ENCODE measurements at places on chromosomes 2 and 18.
A peak's percentile ranks its signal among the peaks of the same experiment; 100 is the strongest.

GRCh38 chr2:6872394-6872793 is 5.2 kb upstream of the RSAD2 start:
- no peak for DNase-seq

DNA sequence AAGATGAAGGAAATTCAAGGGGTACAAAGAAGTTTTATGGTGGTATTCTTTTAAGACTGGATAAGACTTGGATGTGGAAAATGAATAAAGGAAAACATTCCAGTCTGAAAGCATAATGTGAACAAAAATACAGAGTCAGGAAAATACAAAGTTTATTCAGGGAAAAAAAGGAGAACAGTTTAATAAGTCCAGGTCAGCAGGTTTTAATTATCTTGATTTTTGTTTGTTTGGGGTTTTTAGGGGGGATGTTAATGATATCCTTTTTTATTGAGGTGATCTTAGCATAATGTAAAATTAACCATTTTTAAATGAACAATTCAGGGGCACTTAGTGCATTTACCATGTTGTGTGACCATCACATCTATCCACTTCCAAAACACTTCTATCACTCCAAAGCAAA is 80.6 kb downstream of the NBAS start:
- no peak for DNase-seq

- DNase-seq, result no peak
Observed at GRCh38 chr18:45666520-45666919, 51.2 kb downstream of the SLC14A2 start.

GRCh38 chr2:99818842-99819241 is 323.5 kb downstream of the AFF3 start:
- no peak for DNase-seq

GRCh38 chr2:235027558-235028214 is 75.9 kb downstream of the SH3BP4 start:
- DNase-seq, result peak; percentile 73

- no peak for DNase-seq
Observed at GRCh38 chr2:83224591-83225200, 1234.4 kb downstream of the SUCLG1 start.

GRCh38 chr2:68103709-68104055 is 40.9 kb upstream of the C1D start:
- no peak for DNase-seq

- peak; percentile 86 for DNase-seq
Observed at GRCh38 chr18:79393635-79394533, 1.8 kb upstream of the NFATC1 start.

DNA sequence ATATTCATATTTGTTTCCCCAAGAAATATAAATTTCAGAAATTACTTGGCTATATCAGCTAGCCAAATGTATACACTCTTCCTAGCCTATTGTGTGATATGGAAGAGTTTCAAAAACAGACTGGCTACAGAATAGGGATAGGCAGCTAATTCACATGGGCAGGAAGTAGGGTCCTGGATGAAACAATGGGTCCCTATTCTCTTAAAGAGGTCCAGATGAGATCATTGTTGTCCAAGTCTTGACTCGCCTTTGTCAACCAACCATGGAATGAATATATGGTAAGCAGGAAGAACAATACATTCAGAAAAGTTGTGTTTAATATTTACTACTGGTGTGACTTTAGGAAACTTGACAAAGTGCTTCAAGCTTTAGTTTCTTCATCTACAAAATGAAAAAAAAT is 319.9 kb downstream of the NBAS start:
- no peak for DNase-seq

GRCh38 chr2:126783341-126783740 is 115.3 kb upstream of the TEX51 start:
- no peak for DNase-seq

DNA sequence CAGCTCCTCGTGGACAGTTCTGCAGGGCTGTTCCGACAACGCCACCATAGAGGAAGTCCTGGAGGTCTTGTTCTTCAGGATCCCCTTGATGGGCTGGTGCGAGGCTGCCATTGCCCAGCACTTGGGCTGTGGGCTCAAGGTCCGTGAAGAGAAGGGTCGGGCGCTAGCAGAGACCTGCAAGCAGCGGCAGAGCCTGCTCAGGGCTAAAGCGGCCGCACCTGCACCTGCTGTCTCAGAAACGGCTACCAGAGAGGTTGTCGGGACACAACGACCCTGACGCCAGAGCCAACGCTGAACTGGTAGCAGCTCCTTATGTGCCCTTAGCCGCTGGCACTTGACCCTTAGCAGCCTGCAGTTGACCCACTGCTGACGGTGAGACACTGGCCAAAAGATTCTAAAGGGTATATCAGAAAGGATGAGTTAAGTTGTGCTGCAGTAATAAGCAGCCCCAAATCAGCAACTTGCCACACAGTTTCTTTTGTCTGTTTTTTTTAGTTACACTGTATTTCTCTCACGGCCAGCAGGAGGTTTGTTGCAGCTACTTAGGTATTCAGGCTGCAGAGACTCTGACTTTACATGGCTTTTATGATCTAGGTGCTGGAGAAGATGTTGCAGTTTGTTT is 55.5 kb upstream of the ST6GAL2 start:
- DNase-seq, result no peak

DNA sequence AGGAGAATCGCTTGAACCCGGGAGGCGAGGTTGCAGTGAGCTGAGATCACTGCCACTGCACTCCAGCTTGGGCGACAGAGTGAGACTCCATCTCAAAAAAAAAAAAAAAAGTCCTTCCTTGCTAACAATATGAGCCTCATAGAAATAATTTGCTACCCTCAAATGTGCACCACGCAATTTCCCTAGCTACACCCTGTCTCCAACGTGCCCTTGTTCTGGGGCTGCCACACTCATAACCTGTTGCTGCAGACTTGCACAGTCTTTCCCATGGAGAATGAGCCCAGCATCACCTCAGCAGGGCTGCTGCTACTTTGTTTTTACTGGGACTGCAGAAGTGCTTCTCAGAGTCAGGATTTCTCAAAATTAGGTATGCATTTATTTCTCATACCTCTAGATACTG is 46.4 kb upstream of the ZNG1B start:
- no peak for DNase-seq

DNA sequence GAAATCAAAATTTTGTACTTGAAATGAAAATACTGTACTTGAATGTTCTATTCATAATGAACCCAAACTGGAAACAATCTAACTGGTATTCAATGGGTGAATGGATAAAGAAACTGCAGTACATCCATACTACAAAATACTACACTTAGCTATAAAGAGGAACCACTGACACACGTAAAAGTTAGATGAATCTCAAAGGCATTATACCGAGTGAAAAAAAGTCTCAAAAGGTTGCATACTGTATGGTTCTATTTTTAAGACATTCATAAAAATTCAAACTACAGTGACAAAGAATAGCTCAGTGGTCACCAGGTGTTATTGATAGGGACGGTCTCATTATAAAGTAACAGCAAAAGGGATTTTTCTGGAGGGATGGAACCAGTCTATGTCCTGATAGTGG is 41.1 kb downstream of the COBLL1 start:
- DNase-seq, result no peak

DNA sequence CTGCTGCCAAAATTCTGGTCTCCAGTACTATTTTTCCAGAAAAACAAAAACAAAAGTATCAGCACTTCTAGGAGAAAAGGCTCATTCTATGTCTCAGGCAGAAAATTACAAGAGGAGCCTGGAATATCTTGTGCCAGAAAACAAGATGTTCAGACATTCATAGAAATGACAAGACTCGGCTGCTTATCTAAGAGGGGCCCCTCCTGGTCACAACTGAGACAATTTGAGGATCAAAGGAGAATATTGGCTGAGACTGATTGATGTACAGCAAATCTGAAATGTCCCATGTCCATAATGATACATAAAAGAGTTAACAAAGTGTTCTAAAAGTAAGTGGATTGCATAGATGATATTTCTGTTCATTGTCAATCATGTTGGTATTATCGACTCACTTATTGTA is 2.4 kb upstream of the RPS7 start:
- DNase-seq, result no peak

- DNase-seq, result peak; percentile 95
Observed at GRCh38 chr18:33755931-33756560, 178.0 kb downstream of the ASXL3 start.

GRCh38 chr2:36367895-36368353 is 12.3 kb downstream of the CRIM1 start:
- no peak for DNase-seq

- DNase-seq, result no peak
Observed at GRCh38 chr2:83990636-83991035, 468.4 kb downstream of the SUCLG1 start.

DNA sequence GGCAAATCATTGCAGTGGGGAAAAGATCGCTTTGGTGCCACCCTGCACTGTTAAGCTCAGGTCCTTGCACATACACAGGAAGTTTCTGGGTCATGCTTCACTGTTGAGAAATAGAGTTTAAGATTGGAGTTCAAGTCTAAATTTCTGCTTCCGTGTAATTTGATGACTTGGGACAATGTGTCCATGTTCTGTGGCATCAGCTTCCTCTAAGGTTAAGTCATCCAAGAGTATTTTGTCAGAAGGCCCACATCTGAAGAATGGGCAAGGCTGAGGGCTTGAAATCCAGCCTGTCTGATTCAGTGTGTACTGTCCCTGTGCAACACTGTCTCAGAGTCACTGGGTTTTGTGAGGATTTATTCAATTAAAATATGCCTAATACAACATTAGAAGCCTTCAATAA is 880.7 kb downstream of the SUCLG1 start:
- DNase-seq, result no peak

GRCh38 chr2:171811245-171811628 is 82.8 kb downstream of the SLC25A12 start:
- no peak for DNase-seq

DNA sequence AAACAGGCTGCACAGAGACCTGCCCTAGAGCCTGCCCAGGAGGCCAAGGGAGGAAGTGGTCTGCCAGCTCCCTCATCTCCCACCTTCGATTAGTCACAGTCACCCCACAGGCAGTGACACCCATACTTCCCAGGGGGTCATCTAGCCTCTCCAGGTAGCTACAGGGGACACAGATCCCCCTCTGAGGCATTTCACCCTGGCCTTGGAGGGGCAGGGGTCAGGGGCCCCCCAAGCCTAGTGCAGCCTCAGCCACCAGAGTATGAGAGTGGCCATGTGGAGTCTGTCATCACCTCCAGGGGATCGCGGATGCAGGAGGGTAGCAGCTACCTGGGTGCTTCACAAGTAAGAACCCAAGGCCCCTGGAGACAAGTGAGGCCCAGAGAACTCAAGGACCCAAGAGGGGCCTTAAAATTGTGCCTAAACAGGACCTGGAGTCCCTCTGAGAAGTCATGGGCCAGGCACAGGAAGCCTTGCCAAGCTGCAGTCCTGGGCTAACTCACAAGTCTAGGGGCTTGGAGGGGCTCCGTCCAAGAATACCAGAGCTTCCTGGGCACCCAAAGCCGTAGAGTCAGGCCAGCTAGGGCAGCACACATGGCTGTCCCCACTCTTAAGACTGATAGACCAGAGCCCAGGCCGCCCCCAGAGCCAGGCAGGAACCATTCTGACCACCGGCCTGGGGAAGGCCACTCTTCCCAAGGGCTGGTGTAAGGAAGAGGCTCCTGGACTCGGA is 354.3 kb upstream of the ID2 start:
- no peak for DNase-seq

DNA sequence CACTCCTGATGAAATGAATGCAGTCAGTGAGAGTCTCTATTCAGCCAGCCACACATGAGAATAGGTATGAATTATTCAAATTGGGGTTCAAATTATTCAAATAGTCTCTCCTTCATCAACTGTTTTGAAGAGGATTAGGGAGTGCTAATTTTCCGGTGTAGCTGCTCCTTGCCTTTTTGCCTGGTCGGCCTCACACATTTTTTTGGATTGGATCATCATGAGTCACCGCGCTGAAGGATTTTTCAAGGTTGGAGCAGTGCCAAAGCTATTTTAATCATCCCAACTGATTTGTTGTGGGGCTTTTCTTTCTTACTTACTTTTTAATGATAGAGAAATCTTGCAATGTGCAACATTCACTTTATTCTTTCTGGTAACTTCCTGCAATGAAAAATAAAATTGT is 2.4 kb upstream of the DTNA start:
- DNase-seq, result peak; percentile 90

- DNase-seq, result no peak
Observed at GRCh38 chr18:36139245-36139644, 9.5 kb downstream of the ELP2 start.

DNA sequence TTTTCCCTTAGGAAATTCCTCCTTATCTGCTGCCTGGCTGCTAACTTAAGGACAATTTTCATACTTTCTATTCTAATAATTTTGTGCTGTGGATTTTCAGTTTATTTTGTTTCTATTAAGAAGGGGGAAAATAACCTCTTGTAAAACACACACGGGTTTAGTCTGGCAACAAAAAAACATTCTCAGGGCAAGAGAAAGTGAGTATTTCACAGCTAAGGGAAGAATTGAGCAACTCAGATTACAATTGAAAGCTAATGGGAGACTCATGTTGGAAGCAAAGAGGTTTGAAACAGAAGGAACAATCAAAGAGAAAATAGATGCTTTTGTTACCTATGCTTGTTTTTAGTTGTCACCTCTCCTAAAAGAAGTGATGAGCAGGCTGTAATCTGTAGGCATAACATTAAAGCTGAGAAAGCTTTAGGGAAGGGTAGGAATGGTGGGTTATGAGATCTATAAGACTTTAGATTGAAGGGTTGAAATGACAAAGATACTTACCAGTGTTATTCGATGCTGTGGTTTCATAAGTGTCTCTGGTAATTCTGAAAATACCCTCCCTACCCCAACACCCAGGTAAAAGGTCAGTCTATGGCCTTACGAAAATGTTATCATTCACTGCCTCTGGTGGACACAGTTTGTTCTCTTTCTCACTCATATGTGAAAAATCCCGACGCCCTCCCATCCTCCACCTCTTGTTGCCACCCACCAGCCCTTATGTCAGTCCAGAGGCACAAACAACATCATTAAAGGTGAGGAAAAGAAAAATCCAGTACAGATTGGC is 510.9 kb downstream of the TXNL1 start:
- DNase-seq, result no peak
